ENCODE measurements at places on chromosomes 5 and 9. TPM values are rescaled to one million over a fixed set of nuclear protein-coding genes. Genes with fewer than 3 reads are reported as not detected.

DNA sequence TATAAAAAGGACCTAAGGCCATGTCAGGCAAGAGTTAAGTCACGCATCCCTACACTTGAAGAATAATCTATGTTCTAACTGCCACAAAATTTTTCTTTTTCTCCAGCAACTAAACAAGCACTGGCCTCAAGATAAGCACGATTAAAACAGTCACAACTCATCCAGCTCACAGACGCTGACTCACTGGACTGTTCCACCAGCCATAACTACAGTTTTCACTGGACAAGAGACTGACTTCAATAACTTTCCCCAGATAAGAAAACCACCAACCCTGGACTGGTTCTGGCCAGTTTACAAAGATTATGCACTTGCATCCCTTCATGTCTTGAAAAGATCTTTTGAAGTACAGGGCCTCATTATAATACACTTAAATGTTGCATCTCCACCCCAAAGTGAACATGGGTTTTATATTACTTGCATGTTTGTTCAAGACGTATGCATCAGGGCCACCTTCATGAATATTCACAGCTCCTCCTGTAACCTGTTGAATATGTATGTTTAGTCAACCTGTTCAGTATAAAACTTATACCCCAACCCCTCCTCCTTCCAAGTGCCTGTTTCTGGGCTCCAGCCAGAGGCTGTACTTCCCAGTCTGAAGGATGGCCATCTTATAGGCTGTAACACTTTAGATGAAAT, 129.3 kb upstream of the EPB41L4A start:
- DNase-seq: no peak
- no peak overlapping the region for H3K4me3 ChIP-seq
- H3K27me3 ChIP-seq: peaks cover 8% of the 10 kb centered on the region
- no peaks in the 10 kb centered on the region for H3K36me3 ChIP-seq
- no peaks in the 10 kb centered on the region for H3K4me1 ChIP-seq

DNA sequence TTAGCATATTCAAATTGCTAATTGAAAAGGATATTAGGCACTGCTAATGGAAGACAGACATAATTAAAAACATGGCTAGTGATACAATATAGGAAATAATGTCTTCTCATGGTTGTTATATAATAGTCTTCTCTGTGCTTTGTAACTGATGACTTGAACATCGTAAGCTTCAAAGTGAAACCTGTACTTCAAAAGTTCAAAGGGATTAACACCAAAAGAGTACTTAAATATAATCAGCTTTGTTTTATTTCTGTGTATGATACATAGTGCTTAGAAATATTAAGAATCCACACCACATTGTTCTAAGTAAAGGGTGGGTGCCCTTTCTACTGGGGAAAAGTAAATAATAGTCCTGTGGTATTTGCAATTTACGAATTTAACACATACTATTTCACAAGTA, 75.4 kb upstream of the ITGA1 start:
- no peaks in the 10 kb centered on the region for H3K36me3 ChIP-seq
- no peak overlapping the region for H3K4me3 ChIP-seq
- no peak overlapping the region for H3K27ac ChIP-seq
- no peak for DNase-seq
- peaks cover 7% of the 10 kb centered on the region for H3K4me1 ChIP-seq
- no peaks in the 10 kb centered on the region for H3K27me3 ChIP-seq

DNA sequence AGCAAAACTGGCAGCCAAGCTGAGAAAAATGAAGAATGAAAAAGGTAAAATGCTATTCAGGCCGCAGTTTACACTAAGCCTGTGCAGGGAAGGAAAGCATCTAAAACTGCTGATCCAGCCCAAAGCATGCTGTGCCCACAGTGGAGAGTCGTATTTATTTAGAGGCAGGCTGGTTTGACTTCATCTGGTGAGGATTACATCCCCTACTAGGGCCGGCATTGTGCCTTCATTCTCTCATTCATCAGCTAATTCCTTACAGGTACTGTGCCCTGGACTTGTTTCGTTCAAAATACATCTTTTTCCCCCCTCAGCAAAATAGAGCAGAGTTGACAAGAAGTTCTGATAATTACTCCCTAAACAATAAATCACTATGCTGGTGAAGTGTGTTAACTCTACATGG, 137.5 kb upstream of the DAP start:
- H3K4me3 ChIP-seq: no peak overlapping the region
- no peak overlapping the region for H3K27ac ChIP-seq
- H3K27me3 ChIP-seq: peaks cover 5% of the 10 kb centered on the region
- no peaks in the 10 kb centered on the region for H3K36me3 ChIP-seq
- H3K4me1 ChIP-seq: no peaks in the 10 kb centered on the region

GRCh38 chr5:142796492-142797109, 26.4 kb downstream of the ARHGAP26 start:
- peaks cover 43% of the 10 kb centered on the region for H3K4me1 ChIP-seq
- H3K27me3 ChIP-seq: no peaks in the 10 kb centered on the region
- no peak overlapping the region for H3K27ac ChIP-seq
- H3K4me3 ChIP-seq: no peak overlapping the region
- DNase-seq: no peak
- no peaks in the 10 kb centered on the region for H3K36me3 ChIP-seq

- H3K4me3 ChIP-seq: no peak overlapping the region
- DNase-seq: no peak
- no peak overlapping the region for H3K27ac ChIP-seq
- no peaks in the 10 kb centered on the region for H3K4me1 ChIP-seq
- peaks cover 4% of the 10 kb centered on the region for H3K36me3 ChIP-seq
- no peaks in the 10 kb centered on the region for H3K27me3 ChIP-seq
Measured at GRCh38 chr5:31561946-31562345, 29.8 kb downstream of the C5orf22 start.

GRCh38 chr9:127139071-127139731, 16.8 kb upstream of the ANGPTL2 start:
- H3K4me3 ChIP-seq: no peak overlapping the region
- H3K27me3 ChIP-seq: no peaks in the 10 kb centered on the region
- H3K4me1 ChIP-seq: no peaks in the 10 kb centered on the region
- DNase-seq: no peak
- H3K27ac ChIP-seq: no peak overlapping the region

GRCh38 chr5:161546470-161547301, at the start of gene GABRB2:
Gene GABRB2, minus strand, starts transcription at chr5:161546725. Its CDS starts 82 bp downstream, at chr5:161546643.
- H3K4me3 ChIP-seq: peak within 1 kb of the TSS; percentile 20
- no peaks in the 10 kb centered on the region for H3K36me3 ChIP-seq
- H3K4me1 ChIP-seq: peaks cover 5% of the 10 kb centered on the region
- no peak within 1 kb of the TSS for H3K27ac ChIP-seq
- DNase-seq: no peak

DNA sequence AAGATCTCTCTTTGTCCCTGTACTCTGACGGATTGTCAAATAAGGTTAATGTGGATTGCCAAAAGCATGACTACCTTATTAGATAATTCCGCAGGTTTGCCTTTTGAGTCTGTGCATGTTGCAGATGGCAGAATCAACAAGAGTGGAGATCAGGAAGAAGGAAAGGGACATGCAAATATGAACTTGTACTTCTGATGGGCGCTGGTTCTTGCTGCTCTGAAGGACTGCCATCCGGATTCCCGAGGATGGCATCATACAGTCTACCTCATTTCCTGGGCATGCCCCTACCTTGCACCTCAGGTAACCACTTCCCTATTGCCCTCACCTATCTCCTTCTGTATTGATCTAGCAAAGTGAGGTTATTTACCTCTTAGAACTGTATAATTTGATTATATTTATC, 504.2 kb downstream of the ACTL7B start:
- no peak overlapping the region for H3K4me3 ChIP-seq
- DNase-seq: no peak
- no peaks in the 10 kb centered on the region for H3K36me3 ChIP-seq
- no peaks in the 10 kb centered on the region for H3K4me1 ChIP-seq
- H3K27me3 ChIP-seq: no peaks in the 10 kb centered on the region
- no peak overlapping the region for H3K27ac ChIP-seq

Gene MARCOL
- not detected for total RNA-seq

Gene SH2D3C
- 10.9 TPM for total RNA-seq

Gene SH3TC2
- total RNA-seq: not detected
